ENCODE measurements at places on chromosomes 16 and 17.
A peak's percentile ranks its signal among the peaks of the same experiment; 100 is the strongest.

- DNase-seq = peak; percentile 79
Observed at GRCh38 chr16:67961551-67961957, 6.9 kb downstream of the SLC12A4 start.

GRCh38 chr16:67869653-67870052 lies 3.2 kb upstream of the EDC4 start:
- DNase-seq = no peak

DNA sequence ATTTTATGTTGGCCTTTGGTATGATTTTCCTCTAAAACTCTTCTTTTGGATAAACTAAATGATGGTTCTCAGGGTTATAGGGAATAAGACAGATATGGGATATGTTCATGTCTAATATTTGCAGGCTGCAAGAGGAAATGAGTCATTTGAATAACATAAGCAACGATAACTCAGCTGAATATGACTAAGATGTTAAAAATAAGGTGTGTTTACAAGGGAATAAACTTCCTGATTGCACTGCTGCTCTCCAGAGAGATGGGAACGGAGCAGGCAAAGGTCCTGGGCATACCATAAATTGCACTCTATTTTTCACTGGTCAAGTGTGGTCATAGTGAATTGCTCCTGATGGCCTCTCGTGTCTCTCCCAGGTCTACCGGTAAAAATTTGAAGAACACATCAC lies 666.2 kb downstream of the TOX3 start:
- no peak for DNase-seq

DNA sequence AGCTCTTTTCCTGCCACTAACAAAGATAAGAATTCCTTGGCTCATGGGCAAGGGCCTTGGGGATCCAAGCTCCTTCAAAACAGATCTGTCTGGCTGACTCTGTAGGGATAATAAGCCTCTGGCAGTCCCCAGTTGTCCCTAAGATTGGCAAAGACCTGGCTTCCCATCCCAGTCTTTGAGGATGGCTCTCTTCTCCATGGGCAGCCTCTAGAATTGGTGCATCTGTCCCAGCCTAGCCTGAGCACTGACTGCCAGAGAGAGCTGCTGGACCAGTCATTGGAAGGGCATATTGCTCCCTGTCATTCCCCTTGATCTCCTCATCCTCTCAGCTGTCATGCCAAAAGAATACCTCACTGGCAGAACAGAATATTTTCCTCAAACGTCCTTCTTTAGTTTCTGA lies 13.2 kb upstream of the CUEDC1 start:
- no peak for DNase-seq

- no peak for DNase-seq
Observed at GRCh38 chr17:39455919-39456318, 4.9 kb upstream of the MED1 start.

DNA sequence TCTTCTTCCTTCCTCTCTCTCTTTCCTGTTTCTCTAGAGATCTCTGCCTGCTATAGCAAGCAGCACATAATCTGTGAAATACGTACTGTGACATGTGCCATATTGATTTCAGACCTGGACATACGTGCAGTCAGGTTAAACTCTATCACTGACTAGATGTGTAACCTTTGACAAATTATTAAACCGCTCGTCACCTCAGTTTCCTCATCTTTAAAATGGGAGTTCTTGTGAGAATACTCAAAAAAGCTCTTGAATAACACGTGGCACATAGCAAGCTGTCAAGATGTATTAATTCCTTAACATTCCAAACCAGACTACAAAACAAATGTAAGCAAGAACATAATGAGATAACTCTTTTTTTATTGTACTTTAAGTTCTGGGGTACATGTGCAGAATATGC lies 170.0 kb downstream of the PHKB start:
- DNase-seq = no peak

DNA sequence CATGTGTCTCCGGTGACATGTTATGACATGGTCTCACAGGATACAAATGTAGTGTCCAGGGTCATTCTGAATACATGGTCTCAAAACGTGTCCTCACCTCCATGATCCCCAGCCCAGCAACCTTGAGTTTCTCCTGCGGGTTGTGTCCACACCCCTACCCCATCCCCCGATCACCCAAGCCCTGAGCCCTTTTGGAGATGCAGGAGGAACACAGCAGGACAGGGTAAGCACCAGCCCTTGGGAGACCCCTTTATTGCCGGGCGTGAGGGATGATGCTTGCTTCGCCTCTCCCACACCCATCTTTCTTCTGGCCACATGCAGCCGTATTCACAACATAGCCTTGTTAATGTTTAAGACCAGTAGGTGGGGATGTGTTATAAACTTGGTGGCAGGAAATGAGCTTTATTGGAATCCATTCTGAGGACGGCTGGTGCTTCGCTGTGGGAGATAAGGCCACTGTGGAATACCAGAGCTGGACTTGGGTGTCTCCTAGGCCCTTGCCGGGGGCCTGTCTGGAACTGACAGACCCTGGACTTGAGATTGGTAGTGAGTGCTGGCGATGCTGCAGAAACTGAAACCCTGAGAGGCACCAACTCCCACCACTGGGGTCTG lies 5.5 kb downstream of the TMEM132E start:
- no peak for DNase-seq

DNA sequence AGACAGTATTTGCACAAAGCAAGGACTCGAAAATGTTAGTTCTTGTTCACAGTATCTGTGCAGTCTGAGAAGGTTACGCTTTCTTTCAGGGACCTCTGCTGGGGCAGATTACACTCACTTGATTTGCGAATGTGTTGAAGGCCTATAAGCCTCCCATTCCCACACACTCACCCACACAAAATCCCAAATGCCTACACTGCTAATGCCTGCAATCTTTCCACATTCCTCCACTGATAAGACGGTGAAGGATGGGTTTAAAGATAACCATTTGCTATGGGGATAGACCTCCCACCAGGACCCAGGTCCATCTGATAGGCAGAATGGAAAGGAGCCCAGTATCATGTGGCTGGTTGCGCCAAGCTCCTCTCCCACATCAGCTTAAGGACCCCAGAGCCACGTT lies 394.9 kb upstream of the SALL1 start:
- no peak for DNase-seq

DNA sequence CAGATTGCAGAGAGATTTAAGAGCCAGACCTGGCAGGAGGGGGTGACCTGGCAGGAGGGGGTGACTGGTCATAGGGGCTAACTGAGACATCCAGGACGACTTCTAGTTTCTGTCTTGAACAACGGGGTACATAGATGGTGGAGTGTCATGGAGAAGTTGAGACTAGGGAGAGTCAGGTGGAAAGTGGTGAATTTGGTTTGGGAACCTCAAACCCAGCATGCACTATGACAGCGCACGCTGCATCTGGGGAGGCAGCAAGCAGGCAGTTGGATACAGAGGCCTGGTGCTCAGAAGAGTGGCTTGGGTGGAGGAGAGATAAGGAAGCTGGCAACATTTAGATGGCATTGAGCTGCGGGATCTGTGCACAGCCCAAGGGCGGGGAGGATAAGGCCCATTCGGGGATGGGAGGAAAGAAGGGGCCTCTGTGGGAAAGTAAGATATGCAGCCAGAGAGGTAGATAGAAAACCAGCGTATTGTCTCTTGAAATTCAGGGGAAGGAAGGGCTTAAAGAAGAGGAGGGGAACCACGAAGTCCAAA lies 4.5 kb downstream of the RIPOR1 start:
- DNase-seq = no peak

- DNase-seq = no peak
Observed at GRCh38 chr16:75377729-75378386, 55.4 kb downstream of the CFDP1 start.

GRCh38 chr17:43924558-43924957 lies 17.2 kb upstream of the MPP2 start:
- no peak for DNase-seq

GRCh38 chr16:59336136-59336695 lies 602.1 kb upstream of the GOT2 start:
- no peak for DNase-seq

GRCh38 chr16:87856791-87857228 lies 12.5 kb downstream of the SLC7A5 start:
- DNase-seq = no peak

DNA sequence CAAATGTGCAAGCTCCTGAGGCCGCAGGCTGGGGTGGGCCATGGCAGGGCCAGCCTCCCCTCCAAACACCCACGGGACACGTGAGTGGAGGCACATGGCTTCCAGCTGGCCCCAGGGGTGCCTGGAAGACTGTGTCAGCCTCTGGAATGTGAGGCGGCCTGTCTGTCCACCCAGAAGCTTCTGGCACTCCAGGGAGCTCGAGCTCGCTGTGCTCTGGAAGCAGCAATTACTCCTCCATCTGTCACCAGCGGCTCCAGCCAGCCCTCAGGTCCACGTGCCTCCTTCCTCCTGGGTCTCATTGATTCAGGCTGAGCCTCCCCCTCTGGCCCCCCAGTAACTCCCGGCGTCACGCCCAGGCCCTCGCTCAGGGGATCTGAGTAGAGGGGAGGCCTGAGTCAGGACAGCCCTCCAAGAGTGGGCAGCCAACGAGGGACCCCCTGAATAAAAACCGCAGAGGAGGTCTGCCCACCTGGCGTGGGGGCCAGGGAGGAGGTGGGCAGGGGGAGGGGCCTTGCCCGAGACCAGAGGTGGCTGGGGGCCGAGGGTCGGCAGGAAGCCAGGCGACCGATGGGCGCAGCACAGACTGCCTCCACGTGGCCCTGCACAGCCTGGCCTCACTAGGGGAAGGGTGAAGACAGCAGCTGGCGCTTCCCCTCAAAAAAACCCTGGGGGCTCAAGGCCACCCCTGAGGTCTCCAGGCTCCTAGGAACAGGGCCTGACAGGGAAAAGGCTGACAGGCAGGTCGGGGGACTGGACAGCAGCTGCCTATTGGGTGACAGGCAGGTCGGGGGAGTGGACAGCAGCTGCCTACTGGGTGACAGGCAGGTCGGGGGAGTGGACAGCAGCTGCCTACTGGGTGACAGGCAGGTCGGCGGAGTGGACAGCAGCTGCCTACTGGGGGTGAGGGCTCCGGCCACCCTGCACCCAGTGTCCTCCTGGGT lies 11.9 kb downstream of the PIEZO1 start:
- DNase-seq = no peak

DNA sequence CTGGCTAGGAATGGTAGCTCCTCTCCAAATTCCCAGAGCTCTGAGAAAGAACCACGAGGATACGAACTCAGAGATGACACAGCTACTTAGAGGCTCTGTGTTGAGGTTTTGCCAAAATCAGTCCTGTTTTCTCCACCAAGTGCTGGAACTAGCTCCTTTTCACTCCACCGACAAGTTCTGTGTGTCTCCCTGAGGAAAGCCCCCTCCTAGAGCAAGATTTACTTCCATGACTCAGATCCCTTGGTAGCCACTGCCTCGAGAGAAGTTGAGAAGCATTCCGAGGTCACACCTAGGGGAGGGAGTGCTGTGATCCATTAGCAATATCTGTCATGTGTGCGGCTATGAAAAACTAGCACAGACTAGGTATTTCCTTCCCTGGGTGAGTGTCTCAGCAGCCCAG lies 30.6 kb downstream of the IL21R start:
- no peak for DNase-seq

GRCh38 chr17:4498461-4499397 lies at the start of gene SPNS2:
Gene SPNS2, plus strand, starts transcription at chr17:4498881. Its CDS starts 167 bp downstream, at chr17:4499048.
- DNase-seq = no peak

GRCh38 chr17:55327225-55328088 lies 62.7 kb downstream of the HLF start:
- no peak for DNase-seq

- DNase-seq = no peak
Observed at GRCh38 chr17:36198831-36199465, 2.4 kb upstream of the CCL3L1 start.

GRCh38 chr17:18850679-18851078 lies 7.3 kb upstream of the PRPSAP2 start:
- no peak for DNase-seq

- no peak for DNase-seq
Observed at GRCh38 chr16:89077076-89077475, 16.6 kb upstream of the ACSF3 start.

DNA sequence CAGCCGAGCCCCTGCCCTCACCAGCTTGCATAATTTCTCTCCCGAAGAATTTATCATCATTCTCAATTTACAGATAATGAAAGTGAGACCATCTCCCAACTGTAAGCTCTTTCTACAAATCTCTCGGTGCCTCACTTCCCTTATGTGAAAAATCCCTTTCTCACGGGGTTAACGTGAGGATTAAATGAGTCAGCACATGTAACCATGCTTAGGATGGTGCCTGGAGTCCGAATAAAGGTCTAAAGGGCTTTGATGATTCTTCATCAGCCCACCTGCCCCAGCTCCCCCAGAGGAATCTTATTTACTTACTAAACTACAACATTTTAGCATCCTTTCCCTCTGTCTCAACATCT lies 24.8 kb upstream of the PIK3R6 start:
- no peak for DNase-seq

DNA sequence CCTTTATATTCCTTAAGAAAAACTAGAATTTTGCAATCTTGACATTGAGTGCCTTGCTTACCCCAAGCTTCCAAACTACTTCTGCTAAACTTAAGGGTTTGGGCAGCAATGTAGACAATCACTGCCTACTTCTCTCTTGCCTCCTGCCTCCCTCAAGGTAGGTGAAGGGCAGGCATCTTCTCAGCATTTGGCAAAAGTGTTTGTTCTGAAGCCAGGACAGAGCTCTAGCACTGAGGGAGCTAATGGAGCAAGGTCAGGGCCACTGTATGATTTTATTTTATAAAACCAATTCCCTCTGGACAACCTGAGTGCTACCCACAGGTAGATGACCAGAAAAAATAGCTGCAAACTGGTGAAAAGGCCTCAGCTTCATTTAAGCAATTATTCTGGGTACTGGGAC lies 111.8 kb downstream of the IRX3 start:
- no peak for DNase-seq

DNA sequence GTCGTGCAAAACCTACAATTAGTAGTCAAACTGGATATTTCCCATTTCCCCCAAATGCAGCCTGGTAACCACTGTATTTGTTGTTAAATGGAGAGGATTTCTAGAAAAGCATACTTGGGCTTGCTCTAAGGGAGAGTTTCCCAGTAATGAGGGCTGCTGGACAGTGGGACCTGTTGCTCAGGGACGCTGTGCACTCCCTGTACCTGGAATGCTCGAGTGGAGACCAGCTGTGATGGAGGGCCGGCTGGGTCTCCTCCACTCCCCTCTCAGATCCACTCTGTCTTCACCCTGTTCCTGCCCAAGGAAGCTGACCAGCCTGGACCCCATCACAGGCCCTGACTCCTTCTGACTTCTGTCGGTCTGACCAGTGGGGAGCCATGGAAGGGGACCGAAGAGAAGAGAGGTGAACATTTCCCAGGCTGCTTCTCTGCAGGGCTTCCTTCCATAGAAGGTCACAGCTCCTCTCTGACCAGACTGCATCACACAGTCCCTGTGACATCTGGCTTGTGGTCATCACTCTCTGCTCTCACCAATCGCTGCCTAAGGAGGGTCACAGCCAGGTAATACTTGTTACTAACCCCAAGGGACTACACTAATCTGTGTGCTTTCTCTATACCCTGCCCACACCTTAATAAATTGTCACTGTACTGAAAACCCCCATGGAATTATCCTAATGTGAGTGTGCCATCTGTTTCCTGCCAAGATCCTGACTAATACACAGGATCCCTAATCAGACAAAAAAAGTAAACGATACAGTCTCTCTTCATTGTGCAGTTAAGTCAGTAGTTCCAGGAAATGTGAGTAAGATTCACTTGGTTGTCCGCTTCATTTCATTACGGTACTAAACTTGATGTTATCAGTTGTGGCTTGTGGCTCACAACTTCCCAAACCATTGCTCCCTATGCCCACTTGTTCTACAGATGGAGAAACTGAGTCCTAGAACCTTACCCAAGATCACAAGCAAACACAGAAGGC lies 102.4 kb downstream of the CCT6B start:
- no peak for DNase-seq

GRCh38 chr16:12627394-12627793 lies 176.3 kb downstream of the CPPED1 start:
- DNase-seq = no peak

- DNase-seq = no peak
Observed at GRCh38 chr17:27588354-27588753, 42.6 kb upstream of the LGALS9 start.

All from NCI-H187 (cell line).